ENCODE measurements at places on chromosomes 6 and 20. TPM values are rescaled to one million over a fixed set of nuclear protein-coding genes. Genes with fewer than 3 reads are reported as not detected.
A peak's percentile ranks its signal among the peaks of the same experiment; 100 is the strongest.

DNAH8 gene
- 0.16 TPM for total RNA-seq

GSTA1 gene
- total RNA-seq = not detected

FLRT3 gene
- 6.2 TPM for total RNA-seq

DNA sequence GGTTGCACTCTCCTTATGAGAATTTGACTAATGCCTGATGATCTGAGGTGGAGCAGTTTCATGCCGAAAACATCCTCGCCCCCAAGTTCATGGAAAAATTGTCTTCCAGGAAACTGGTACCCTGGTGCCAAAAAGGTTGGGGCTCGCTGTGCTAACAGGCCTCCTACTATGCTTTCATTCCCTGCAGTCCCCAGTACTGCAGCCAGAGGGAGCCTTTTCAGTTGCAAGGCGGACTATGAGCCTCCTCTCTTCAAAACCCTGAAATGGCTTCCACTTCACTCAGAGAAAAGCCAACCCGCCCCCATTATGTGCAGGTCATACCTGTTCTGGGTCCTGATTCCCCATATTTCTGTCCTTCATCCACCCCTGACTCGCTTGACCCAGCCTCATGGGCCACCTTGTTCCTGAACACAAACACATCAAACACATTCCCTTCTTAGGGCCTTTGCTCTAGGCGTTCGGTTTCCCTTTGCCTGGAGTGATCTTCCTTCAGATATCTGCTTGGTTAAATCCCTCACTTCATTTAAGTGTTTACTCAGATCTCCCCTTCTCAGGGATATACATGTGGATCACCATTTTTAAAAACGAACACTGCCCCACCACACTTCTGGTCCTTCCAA, 173.7 kb downstream of the PHACTR1 start:
- H3K4me3 ChIP-seq = no peak overlapping the region
- no peak for DNase-seq
- no peaks in the 10 kb centered on the region for H3K27me3 ChIP-seq
- H3K27ac ChIP-seq = no peak overlapping the region

THEMIS gene
- 5.6 TPM for total RNA-seq

TAAR1 gene
- not detected for total RNA-seq

DNA sequence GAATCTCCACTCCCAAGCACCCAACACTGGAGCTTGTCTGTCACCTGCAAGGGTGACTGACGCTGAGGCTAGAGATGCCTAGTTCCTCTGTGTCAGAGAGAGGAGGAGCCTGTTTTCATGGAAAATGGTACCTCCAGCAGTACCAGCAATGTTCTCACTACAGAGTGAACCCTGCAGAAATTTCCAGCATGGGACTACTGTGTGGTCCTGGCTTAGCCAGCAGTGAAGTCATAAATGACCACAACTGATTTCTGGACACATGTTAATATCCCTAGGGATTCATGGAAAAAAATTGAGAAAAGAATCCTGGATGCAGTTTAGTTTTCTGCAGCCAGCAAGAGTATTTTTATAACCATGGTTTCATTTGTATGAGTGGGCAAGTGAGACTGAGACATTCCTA, 468.1 kb downstream of the CD83 start:
- H3K27ac ChIP-seq = no peak overlapping the region
- H3K4me1 ChIP-seq = no peaks in the 10 kb centered on the region
- H3K36me3 ChIP-seq = no peaks in the 10 kb centered on the region
- no peaks in the 10 kb centered on the region for H3K27me3 ChIP-seq
- no peak overlapping the region for H3K4me3 ChIP-seq

DNA sequence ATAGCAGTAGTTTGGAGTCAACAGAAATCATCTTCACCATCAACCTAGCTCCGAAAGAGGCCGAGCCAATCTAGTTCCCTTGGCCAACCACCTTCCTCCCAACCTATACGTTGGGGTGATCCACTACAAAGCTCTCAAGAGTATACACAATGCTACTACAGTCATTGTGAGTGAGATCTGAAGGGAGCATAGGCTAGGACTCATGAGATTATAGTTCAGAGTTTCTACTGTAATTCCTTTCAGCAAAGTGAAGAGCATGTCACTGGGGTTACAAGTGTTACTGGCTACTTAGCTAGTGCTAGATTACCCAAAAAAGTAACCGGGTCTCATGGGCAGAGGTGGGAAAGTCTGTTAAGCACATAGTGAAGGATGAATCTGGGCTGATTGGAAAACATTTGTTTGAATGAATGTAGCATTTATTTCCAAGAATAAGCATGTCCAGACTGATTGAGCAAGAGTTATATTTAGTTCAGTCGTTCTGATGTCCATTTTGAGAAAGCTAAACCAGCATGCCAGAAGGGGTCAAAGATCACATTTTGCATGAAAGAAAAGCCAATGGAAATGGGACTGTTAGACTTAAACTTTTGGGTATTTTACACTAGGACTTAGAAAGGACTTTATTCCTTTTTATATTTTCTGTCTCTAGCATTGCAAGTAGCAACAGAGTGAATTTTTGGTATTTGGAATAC, 10.5 kb upstream of the ESR1 start:
- no peaks in the 10 kb centered on the region for H3K4me1 ChIP-seq
- H3K36me3 ChIP-seq = no peaks in the 10 kb centered on the region
- no peak overlapping the region for H3K27ac ChIP-seq
- no peak for DNase-seq
- H3K27me3 ChIP-seq = no peaks in the 10 kb centered on the region

GRCh38 chr6:158849899-158850806, 31.0 kb upstream of the EZR start:
- DNase-seq = peak; percentile 65
- no peaks in the 10 kb centered on the region for H3K27me3 ChIP-seq
- no peak overlapping the region for H3K4me3 ChIP-seq
- H3K27ac ChIP-seq = peak overlapping the region; percentile 90

GRCh38 chr6:157669747-157670216, 153.3 kb upstream of the SNX9 start:
- DNase-seq = peak; percentile 79
- H3K4me3 ChIP-seq = no peak overlapping the region
- H3K27me3 ChIP-seq = no peaks in the 10 kb centered on the region
- H3K4me1 ChIP-seq = peaks cover 15% of the 10 kb centered on the region
- H3K36me3 ChIP-seq = no peaks in the 10 kb centered on the region

DNA sequence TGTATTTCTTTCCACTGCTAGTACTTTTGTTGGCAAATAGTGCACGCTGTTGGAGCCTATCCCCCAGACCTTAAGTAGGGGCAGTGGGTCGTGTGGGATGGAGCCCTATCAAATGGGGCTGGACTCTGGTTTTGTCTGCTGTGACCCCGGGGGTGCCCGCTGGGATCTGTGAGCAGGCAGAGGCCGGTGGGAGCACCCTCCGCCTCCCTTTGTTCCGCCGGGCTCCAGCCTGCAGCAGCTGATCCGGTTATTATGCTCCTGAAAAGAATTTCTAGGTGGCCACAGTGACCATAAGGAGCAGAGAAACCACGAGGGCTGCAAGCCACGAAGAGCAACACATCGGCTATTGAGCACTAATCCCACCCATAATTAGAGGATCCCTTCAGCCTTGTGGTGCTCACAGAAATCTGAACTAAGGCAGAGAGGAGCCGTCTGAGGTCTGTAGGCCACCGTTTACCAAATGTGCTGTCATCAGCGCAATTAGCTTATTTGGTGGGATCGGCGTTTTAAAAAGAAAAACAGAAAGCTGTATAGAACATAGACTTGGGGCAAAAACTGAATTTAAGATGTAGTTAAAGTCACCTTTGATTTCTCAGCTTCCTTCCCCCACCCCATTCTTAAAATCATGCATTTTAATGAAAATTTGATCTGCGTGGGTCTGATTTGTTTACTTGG, 598.3 kb upstream of the JAG1 start:
- no peak overlapping the region for H3K4me3 ChIP-seq
- no peak for DNase-seq
- peaks cover 7% of the 10 kb centered on the region for H3K4me1 ChIP-seq
- H3K36me3 ChIP-seq = no peaks in the 10 kb centered on the region

GRCh38 chr6:13425943-13426931, 61.2 kb downstream of the GFOD1 start:
- no peak overlapping the region for H3K4me3 ChIP-seq
- H3K36me3 ChIP-seq = no peaks in the 10 kb centered on the region
- H3K27ac ChIP-seq = peak overlapping the region; percentile 37
- DNase-seq = no peak
- H3K4me1 ChIP-seq = no peaks in the 10 kb centered on the region
- no peaks in the 10 kb centered on the region for H3K27me3 ChIP-seq

DEK gene
- 96.9 TPM for total RNA-seq

DNA sequence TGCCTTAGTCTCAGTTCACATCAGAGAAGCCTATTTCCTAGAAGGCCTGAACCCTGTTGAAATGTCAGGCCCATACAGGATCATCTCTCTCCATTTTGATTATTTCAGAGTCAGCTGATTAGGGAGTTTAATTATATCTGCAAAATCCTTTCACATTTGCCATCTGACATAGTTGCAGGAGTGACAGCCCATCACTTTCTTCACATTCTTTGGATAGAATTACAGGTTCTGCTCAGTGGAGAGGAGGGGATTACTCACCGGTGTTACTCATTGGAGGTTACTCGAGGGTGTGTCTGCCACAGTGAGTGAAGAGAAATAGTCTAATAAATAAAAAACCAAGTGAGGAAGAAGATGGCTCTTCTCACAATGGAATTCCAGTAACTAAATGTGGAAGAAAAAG, 216.8 kb downstream of the TMEM242 start:
- no peaks in the 10 kb centered on the region for H3K36me3 ChIP-seq
- no peak for DNase-seq
- H3K4me1 ChIP-seq = peaks cover 10% of the 10 kb centered on the region
- no peak overlapping the region for H3K4me3 ChIP-seq

DNA sequence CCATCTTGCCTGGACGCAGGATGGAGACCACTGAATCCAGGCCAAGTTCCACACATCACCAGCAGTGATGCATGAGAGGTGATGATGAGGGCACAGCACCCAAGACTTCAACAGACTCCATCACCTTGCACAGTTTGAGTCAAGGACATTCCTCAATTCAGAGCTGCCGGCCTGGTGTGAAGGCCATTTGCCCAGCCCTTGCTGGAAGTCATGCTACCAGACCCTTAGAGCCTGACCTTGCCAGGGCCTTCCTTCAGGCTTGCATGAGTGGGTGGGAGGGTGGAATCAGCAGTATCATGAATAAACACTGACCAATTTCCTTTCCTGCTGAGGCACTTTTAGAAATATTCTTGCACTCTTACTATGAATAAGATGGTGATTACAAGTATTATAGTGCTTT, 130.2 kb upstream of the SSTR4 start:
- H3K4me1 ChIP-seq = no peaks in the 10 kb centered on the region
- H3K27me3 ChIP-seq = no peaks in the 10 kb centered on the region
- H3K27ac ChIP-seq = no peak overlapping the region
- DNase-seq = no peak

RPL7L1 gene
- 27.3 TPM for total RNA-seq

GRCh38 chr6:41785254-41785653, 2.2 kb upstream of the TOMM6 start:
- DNase-seq = no peak
- peaks cover 15% of the 10 kb centered on the region for H3K4me1 ChIP-seq
- no peaks in the 10 kb centered on the region for H3K36me3 ChIP-seq

DNA sequence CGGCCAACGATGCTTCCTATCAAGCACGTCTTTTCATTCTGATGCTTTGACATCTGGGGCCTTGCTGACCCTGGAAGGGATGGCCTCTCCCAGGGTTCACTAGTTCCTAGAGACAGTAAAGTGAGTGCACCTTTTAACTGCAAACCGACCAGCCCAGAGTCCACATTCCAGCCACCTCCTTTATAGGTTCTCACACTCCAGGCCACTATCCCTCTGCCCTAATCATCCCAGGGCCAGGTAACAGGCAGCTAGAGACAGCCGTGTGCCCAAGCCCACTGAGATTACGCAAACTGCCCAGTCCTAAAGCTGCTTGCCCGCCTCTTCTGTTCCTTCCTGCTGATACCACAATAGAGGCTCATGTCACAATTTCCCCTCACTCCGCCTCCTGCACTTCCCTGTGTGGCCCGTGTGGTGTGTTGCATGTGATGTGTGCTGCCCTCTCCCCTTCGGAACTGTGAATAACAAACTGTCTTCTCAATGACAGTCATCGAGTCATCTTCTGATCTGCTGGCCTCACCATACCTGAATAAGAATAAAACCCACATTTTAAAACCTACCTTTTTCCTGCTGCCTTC, 123.7 kb upstream of the EXOC2 start:
- H3K27me3 ChIP-seq = no peaks in the 10 kb centered on the region
- H3K4me3 ChIP-seq = no peak overlapping the region
- H3K4me1 ChIP-seq = no peaks in the 10 kb centered on the region
- no peaks in the 10 kb centered on the region for H3K36me3 ChIP-seq
- no peak for DNase-seq

DNA sequence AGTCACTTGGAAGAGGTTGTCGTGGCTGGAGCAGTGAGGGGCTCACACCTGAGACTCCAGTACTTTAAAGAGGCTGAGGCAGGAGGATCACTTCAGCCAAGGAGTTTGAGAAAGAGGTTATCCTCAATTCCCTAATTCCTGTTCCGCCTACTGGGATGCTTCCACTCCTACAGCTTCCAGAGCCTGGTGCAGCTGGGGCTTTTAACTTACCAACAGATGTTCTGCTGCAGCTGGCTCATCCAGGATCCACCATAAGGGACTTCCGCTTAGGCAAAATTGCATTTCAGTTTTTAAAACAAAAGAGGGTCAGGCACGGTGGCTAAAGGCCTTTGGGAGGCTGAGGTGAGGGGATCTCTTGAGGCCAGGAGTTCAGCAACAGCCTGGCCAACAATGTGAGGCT, 59.1 kb upstream of the CDYL start:
- H3K36me3 ChIP-seq = no peaks in the 10 kb centered on the region
- no peak overlapping the region for H3K27ac ChIP-seq
- no peak overlapping the region for H3K4me3 ChIP-seq
- H3K4me1 ChIP-seq = no peaks in the 10 kb centered on the region
- H3K27me3 ChIP-seq = no peaks in the 10 kb centered on the region

SPATA25 gene
- total RNA-seq = 103 TPM

- H3K4me1 ChIP-seq = peaks cover 13% of the 10 kb centered on the region
- H3K27me3 ChIP-seq = peaks cover 62% of the 10 kb centered on the region
- peak; percentile 25 for DNase-seq
- H3K36me3 ChIP-seq = no peaks in the 10 kb centered on the region
- no peak overlapping the region for H3K27ac ChIP-seq
These were observed 15.8 kb downstream of the AARS2 start for GRCh38 chr6:44297063-44298038.
